ENCODE measurements at places on chromosomes 12 and 14.

GRCh38 chr14:61570549-61571290 lies 124.6 kb upstream of the HIF1A start:
- DNase-seq, result no peak

GRCh38 chr12:109808876-109809646 lies 24.1 kb downstream of the TRPV4 start:
- DNase-seq, result no peak

DNA sequence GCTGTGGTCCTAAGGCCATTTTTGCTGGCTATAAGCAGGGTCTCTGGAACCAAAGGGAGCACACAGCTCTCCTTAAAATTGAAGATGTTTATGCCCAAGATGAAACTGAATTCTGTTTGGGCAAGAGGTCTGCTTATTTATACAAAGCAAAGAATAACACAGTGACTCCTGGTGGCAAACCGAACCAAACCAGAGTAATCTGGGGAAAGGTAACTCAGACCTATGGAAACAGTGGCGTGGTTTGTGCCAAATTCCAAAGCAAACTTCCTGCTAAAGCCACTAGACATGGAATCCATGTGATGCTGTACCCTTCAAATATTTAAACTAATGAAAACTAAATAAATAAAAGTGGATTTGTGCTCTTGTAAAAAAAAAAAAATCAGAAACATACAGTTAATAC lies 29.6 kb upstream of the BICDL1 start:
- DNase-seq, result no peak

DNA sequence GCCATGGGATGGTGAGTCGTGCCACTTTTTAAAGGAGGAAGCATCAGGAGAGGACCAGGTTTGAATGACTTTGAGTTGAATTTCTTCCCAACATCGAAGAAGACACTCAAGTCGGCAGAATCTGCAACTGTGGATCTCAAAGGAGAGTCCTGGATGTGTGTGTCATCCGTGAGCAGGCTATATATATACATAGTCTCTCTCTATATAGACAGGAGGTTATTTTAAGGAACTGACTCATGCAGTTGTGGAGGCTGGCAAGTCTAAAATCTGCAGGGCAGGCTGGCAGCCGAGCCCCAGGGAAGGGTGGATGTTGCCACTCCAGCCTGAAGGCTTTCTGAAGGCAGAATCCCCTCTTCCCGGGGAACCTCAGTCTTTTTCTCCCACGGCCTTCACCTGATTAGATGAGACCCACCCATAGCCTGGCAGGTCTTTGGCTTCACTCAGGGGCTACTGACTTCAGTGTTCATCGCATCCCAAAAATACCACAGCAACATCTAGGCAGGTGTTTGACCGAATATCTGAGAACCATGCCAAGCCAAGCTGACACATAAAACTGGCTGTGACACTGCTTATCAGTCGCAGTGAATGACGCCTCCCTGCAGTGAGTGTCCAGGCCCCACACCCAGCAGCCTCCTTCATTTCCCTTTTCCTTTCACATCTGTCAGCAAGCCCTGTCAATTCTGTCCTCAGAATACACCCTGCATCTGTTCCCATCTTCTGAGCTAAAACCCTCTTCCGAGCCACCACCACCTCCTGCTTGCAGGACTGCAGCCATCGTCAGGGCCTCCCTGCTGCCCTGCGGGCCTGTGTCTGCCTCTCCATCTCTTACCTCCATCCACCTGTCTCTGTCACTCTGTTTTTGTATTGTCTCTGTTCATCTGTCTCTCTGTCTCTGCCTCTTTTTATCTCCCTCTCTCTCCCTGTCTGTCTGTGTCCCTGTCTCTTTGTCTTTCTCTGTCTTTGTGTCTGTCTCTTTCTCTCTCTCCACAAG lies 54.0 kb downstream of the ZNF664 start:
- DNase-seq, result no peak

DNA sequence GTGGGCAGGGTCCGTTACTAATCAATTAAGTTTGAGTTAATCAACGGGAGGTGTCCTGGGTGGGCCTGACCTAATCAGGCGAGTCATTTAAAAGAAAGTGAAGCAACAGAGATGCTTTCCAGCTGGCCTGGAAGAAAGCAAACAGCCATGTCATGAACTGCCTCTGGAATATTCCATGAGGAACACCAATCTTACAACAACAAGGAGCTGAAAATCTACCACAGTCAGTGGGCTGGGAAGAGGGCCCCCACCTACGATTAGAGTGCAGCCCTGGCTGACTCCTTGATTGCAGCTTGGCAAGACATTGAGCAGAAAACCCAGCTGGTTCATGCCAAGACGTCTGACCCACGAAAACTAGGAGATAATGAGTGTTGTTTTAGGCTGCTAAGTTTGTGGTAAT lies 56.2 kb downstream of the SSPN start:
- DNase-seq, result no peak

GRCh38 chr14:21066882-21067502 lies 3.1 kb upstream of the ARHGEF40 start:
- no peak for DNase-seq

- no peak for DNase-seq
These were observed 101.6 kb upstream of the ESRRB start for GRCh38 chr14:76274324-76274723.

DNA sequence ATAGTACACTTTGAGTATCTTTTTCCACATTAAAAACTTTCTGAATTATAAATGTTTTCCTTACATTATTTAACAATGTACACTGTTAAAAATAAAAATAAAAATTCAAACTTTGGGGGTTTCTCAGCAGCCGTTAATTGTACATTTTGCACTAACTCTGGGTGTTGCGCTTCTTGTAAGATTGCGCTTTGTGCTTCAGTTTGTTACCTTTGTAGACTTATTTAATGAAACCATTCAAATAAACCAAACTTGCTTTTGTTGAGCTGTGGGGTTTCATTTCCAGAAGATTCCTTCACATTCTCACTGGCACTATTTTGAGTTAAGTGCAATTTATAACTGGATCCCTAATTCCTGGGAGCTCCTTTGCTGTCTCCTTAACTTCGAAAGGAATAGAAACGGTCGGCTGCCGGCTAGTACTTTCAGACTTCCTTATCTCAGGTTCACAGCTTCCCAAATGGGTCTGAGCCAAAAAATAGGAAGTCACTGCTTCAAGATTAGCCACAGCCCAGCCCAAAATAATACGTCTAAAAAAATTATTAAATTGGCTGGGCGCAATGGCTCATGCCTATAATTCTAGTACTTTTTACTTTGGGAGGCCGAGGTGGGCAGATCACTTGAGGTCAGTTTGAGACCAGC lies 38.2 kb downstream of the RAD52 start:
- DNase-seq, result no peak

- no peak for DNase-seq
These were observed 43.0 kb downstream of the GLRX5 start for GRCh38 chr14:95577870-95578269.

DNA sequence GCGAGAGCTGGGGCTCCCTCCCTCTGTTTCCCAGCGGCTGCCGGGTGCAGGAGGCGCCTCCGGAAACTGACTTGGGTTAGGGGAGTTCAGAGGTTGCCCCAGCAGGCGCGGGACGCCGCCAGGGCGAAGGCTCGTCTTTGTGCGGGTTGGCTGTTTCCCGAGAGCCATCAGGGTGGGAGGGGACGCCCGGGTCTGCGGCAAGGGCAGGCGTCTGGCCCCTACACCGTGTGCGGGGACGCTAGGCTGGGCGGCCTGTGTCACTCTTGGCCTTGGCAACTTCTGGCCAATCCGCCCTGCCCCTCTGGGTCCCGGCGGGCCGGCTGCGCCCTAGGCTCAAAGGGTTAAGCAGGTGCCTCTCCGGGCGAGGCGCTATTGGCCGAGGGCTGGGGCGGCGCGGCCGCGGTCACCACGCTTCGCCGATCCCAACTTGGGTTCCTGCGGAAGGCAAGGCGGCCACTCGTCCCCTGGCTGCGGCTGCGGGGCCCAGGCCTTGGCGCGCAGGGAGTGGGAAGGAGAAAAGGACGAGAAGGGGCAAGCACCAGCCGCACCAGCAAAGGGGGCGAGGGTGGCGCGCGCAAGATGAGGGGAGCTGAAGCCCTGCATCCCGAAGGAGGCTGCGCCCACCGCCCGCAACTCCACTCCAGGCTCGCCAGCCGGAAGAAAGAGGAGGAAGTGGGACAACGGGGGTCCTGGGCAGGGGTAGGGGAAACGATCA lies 5.6 kb upstream of the NPAS3 start:
- DNase-seq, result peak; percentile 54

- DNase-seq, result peak; percentile 26
These were observed 11.6 kb upstream of the FOXN3 start for GRCh38 chr14:89428546-89429198.
